Femur (tissue), 1 donor: ENCODE measurements at places on chromosomes 3 and 15.

DNA sequence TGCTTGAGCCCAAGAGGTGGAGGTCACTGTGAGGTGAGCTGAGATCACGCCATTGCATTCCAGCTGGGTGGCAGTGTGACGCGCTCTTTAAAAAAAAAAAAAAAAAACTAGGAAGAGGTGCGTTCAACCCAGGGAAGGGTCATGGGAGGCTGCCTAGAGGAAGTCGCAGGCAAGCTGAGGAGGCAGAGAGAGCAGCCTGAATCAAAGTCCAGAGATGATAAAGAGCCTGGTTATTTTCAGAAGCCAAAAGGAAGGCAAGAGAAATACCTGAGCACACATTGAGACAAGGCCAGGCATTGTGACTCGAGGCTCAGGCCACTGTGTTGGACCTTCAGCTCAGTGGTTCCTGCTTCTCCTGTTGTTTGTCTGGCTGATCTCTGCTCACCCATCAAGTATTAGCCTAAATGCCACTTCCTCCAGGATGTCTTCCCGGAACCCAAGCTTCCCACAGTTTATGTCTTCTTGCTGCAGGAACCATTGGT, 16.1 kb upstream of the GCNT3 start:
- no peak for DNase-seq

GRCh38 chr3:133460809-133461208, 61.0 kb downstream of the BFSP2 start:
- no peak for DNase-seq

DNA sequence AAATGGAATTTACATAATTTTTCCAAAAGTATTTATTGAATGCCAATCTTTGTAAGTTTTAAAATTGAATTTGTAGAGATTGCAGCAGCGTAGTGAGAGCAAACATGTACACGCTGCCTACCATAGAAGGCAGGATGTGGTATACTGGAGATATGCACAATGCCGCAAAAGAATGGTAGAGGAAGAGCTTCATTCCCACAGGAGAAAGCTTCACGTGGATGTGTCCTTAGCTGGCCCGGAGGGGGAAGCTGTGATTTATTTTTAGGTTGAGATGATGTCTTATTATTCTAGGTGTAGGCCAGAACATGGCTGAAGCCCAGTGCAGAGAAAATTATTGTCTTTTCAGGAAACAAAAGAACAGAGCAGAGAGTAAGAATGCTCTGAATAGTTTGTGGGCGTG, 743.3 kb upstream of the BCHE start:
- peak; percentile 20 for DNase-seq

DNA sequence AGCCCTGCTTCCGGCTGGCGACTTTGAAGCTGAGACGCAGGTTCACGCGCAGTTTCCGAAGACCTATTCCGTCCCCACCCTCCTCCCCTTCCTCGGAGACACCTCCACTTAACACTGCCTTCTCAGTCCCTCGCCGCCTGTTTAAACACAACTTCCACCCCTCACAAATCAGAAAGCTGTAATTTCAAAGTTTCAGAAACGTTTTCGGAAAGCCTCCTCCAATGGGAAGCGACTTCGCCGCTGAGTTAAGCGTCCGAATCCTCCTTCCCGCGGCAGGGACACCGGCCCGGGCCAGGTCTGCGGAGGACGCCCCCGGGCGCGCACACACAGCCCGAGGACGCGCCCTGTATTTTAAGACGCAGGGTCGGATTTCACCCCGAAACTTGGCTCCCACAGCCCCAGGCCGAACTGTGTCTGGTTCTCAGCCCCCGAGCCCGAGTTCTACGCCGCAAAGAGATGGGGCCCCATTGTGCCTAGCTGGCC, 559 bp upstream of the LRRN1 start:
- DNase-seq: peak; percentile 61

GRCh38 chr3:25576831-25577454, 87.8 kb downstream of the TOP2B start:
- no peak for DNase-seq

GRCh38 chr3:130820976-130821375, 72.9 kb upstream of the ATP2C1 start:
- no peak for DNase-seq

- DNase-seq: no peak
These were observed 56.5 kb downstream of the RPLP1 start for GRCh38 chr15:69509131-69509530.

GRCh38 chr3:120160050-120160449, 65.8 kb upstream of the GSK3B start:
- DNase-seq: no peak

DNA sequence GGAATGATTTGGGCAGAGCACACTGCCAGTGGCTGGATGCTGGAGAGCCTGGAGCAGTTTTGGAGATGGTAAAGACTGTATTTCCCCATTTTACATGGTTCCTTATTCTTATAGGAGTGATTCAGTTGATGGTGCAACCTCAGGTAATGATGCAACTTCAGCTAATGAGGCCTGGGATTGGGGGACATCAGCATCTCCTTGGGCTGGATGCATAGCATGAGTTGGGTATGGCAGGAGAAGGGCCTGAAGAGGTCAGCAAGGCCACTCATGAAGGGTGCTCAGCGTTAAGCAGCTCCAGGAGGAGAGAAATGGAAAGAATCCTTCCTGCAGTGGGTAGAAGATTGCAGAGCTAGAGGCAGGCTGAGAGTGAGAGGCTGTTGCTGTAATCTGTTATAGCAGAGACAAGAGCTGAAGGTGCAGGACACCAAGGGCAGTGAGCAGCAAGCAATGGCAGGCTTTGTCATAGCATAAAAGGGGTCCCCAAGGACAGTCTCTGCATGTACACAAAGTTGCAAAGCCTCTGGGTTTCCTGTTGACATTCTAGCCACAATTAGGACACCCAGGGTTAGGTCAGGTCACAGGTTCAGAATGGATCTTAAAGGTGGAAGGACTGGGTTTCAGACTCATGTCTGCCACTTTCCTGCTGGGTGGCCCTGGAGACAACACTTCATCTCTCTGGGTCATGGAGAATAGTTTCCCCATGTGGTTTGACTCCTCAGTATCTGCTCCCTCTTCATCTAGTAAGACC, 29.5 kb upstream of the SNRK start:
- no peak for DNase-seq

DNA sequence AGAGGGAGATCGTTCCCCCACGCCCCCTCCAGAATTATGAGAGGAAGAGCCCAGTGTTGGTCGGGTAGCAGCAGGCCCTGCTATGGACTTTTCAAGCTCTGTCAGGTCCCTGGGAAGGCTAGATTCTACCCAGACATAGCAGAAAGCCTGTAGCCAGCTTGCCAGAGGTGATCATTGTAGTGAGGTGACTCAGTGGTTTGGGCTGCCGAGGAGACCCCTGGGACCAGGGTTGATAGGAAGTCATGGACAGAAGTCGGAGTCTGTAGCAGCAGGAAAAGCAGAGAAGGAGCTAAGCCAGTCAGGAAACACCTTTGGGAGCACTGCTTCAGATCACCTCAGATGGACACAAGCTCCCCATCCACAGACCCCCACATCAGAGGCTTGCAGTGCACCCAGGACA, 67.7 kb downstream of the CCNL1 start:
- DNase-seq: no peak

- no peak for DNase-seq
These were observed 50.2 kb upstream of the LRRC58 start for GRCh38 chr3:120399372-120399771.

DNA sequence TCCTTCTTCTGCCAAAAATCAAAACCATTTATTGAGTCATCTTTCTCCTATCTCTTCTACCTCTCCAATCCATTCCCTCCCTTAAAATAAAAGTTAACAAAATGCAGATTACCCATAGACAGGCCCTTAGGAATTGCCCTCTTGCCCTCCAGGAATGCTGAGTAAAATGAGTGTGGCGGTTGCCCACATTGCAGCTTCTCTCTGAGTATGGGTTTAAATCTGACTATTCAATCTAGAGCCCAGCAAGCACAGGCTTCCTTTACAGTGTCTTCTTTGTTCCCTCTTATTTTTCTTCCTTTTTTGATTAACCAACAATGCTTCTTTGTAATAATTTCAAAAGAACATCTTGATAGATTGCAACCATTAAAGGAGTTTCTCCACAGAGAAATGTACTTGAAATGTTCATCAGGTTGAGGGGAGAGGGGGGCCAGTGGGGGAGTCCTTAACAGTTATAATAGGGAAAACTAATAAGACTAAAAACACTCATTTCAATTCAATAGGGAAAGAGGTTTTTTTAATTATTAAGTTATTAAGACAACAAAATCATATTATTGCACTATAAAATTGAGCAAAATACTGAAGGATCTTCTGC, 135.3 kb upstream of the LMCD1 start:
- DNase-seq: no peak

DNA sequence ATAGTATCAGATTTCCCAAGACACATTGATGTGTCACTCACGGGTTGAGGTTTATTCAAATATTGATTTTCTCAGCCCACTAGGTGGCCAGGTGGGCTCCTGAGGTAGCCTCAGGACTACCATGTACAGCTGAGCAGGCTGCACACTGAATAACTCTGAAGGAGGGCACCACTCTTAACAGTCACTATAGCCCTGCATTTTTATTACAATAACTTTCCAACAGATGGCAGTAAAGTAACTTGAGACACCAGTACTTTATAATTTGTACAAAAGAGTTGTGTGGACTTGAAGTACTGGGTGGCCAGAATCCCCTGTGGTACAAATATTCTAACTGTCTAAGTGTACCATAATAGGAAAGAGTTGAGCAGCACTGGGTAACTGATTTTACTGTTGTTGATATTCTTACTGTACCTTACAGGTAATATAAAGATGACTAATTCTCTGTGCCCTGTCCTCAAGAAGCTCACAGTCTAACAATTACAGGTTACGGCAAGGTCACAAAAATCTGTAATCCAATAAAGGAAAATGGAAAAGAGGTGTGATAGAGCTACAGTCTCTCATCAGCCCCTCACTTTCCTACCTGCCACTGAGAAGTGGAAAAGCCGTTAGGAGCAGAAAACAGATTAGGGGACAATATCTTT, 76.0 kb downstream of the ETFA start:
- no peak for DNase-seq

DNA sequence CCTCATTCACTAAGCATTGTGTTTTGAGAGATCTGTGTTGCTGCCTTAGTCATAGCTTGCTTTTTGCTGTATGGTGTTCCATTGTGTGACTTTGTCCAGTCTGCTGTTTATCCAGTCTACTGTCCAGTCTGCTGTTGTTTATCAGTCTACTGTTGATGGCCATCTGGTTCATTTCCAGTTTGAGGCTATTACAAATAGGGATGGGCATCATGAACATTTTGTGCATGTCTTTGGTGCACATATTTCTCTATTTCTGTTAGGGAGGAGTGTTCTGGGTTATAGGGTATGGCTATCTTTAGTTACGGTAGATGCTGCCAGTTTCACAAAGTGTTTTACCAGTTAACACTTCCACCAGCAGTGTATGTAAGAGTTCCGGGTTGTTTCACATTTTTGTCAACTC, 22.2 kb upstream of the CLEC3B start:
- DNase-seq: no peak

DNA sequence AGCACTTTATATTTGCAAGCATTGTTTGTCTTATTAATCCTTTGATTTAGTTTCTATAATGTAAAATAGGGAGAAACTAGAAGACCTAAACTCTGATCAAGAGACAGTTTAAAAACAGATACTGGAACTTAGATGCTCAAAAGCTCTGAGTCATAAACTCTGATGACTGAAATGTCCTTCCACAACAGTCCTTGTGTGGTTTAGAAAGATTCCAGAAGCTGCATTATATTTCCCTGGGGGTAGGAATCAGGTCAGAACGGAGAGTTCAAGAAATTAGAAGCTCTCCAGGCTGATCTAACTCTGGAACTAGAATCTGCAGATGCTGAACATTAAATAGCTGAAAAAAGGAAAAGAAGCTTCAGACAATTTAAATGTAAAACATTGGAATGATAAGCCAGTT, 18.3 kb upstream of the ONECUT1 start:
- DNase-seq: no peak

DNA sequence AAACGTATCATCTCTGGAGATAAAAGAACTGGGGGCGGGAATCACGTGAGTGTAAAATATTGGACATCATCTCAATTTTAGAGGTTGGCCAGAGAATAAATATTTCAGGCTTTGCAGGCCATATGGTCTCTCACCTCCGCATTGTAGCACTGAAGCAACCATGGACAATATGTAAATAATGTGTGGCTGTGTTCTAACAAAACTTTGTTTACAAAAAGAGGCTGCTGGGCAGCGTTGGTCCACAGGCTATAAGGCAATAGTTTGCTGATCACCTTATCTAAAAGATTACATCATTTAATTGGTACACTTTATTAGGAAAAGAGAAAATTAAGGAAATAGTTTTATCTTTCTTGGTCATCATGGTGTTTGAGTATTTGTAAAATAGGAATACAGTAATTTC, 22.5 kb upstream of the SHC4 start:
- DNase-seq: no peak

- no peak for DNase-seq
These were observed 8.8 kb upstream of the CHST14 start for GRCh38 chr15:40461958-40462357.

DNA sequence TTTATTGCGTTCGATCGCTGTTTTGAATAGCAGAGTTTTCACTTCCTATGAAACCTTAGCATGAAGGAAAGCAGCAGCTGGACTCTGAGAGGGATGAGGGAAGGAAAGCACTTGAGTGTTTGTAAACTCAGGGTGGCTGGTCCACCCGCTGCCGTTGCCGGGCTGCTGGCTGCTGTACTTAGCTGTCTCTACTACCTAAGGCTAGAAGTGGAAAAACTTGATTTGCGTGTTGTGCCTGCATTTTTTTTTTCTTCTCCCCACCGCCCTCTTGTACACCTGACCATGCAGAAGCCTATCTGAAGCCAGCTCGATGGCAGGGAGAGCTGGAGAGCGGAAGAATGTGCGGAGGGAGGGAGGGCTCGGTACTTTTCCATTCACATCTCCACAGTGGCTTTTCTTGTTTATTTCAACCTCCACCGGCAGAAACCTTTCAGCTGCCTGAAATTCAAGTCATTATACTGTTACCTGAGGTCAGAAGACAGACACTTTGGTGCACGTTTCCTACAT, 4.8 kb upstream of the BCL6 start:
- DNase-seq: peak; percentile 52

GRCh38 chr3:86228101-86228500, 762.8 kb downstream of the VGLL3 start:
- no peak for DNase-seq

DNA sequence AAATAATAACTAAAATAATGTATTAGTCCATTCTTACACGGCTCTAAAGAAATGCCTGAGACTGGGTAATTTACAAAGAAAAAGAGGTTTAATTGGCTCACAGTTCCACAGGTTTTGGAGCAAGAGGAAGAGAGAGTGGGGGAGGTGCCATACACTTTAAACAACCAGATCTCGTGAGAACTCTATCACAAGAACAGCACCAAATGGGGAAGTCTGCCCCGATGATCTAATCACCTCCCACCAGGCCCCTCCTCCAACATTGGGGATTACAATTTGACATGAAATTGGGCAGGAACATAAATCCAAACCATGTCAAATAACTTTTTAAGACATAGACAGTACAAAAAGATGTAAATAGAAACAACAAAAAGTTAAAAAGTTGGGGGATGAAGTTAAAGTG, 63.2 kb downstream of the ILDR1 start:
- DNase-seq: no peak

DNA sequence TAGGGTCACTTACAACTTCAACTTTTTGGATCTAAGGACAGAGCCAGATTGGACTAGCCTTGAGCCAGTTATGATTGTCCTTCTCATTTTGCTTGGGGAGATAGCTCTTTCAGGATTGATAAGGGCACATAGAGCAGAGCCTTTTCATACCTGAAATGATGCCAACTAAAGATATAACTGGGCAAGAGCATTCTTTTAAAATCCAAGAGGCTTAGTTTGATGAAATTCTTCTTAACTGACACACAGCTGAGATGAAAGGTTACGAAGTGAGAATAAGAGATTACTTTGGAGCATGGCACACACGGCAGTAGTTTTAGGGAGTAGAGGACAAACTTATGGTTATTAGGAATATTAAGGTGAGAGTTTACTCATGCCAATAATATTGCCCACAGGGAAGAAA, 12.7 kb downstream of the CD200 start:
- DNase-seq: no peak
